GM06990 (cell line): ENCODE measurements at places on chromosomes 6 and 20.

GRCh38 chr6:116556065-116556464, 2.5 kb downstream of the CALHM4 start:
- DNase-seq, result no peak

DNA sequence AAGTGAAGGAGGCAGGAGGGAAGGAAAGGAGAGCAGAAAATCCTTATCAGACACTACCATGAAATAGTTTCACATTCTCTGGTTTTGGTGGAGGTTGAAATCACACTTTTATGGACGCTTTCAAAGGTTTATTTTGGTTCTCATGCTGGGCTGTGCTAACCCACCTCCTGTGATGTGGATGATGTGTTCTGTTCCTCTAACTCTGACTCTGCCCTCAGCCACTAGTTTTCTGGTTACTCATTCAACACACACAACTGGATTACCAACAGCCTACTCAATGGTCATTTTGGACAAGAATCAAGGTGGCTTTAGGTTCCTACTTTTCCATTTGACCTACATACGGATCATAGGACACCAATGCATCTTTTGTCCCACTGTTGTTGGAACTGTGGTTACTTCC, 522.1 kb upstream of the BTBD3 start:
- no peak for DNase-seq

DNA sequence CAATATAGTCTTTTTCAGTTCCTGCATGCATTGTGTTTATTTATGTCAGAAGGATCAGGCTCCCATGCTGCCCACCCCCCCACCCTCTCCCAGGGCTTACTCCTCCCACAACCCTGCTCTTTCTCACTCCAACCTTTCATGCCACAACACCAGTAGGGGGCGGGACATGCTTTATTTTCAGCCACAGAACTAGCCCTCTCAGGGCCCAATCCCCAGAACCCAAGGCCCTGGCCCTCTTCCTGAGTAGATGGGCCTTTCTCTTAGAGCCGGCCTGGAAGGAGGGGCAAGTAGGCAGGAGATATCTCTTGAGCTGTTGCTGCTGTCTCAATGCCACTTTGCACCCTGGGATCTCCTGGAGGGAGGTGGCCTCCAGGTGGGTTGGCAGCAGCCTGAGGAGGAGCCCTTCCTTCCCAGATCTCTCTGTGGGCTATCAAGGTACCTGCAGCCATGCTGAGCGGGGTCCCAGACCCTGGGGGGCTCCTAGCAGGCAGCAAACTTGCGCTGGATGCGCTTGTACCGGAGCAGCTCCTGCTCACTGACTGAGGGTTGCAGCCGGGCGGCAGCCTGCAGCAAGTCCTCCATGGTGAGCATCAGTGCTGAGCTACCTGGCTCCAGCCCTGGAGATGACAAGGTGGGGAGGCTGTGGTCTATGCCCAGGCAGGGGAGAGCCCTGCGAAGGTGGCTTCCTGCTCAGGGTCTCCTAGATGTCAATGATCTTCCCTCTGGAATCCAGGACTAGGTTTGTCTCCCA, 3.5 kb downstream of the GNMT start:
- DNase-seq, result no peak

DNA sequence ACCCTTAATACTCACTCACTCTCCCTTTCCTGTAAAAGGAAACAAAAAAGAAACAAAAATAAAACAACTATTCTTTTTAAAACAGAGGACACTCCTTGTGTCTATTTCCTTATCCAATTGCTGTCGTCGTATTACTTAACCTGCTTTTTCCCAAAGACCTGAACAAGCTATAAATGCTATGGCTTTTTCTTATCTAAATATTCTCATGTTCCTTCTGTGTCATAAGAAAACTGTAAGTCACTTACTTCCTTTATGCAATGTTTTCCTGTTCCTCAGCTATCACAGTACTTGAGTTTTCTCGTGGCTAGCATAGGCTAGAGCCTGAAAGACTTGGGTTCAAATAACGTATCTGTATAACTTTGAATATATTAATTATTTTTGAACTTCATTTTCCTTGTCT, 99.2 kb downstream of the IRAK1BP1 start:
- no peak for DNase-seq

DNA sequence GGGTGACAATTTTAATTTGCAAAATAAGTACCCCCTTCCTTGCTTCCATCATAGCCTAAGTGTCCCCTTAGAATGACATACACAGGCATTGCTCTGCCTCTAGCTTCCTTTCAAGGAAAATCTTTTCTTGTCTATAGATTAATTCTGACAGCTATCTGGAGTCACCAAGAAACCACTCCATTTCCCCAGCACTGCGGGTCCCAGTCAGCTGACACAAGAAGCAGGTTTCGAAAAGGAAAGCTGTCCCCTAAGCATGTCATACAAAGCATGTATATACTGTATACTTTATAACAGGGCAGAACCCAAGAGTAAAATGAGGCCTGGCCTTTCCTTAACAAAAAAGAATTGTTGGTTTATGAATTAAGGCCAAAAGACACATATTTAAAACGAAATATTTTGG, 273.5 kb downstream of the BTBD9 start:
- no peak for DNase-seq

DNA sequence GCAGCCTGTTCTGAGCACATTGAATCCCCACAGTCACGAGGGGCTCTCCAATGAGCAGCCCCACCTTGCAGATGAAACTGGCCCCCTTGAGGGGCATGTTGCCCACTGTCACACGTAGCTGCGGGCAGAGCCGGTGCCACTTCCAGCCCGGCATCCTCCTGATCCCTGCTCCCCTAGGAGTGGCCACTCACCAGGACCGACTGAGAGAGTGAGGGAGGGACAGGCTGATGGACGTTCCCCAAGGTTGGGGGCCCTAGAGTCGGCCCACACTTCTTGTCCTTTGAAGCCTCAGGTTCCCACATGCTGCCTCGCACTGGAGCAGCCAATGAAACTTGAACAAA, 10.5 kb downstream of the ENTPD6 start:
- DNase-seq, result no peak

GRCh38 chr20:44221368-44221954, 10.9 kb upstream of the OSER1 start:
- no peak for DNase-seq

GRCh38 chr6:73739096-73739495, 43.1 kb downstream of the CD109 start:
- no peak for DNase-seq

DNA sequence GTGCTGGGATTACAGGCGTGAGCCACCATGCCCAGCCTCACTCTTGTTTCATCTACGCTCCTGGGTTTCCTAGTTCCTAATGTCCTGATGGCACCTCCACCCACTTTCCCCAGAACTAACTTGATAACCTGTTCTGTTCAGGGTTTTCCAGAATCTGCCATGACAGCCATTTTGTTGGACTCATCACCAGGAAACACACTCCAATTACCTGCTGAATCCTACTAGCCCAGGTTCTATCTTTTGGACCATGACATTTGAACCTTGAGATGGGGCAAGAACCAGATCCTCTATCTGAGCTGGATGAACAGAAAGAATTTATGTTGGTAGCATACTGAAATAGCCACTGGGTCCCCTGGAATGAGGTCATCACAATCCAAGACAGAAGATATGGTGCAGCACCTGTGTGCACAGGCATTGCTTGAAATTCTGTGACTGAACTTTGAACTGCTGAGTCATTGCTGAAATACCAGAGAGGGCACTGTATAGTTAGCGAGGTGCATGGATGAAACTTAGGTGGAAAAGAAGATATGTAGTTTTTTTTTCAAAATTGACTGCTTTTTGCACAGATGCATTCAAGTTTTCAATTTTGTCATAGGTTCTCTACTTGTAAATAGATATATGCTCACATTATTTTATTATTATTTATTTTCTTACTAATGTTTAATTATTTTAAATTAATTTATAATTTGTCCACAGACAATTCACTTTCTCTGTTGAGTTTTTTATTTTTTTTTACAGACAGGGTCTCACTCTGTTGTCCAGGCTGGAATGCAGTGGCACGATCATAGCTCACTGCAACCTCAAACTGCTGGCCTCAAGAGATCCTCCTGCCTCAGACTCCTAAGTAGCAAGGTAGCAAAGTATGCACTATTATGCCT, 42.8 kb upstream of the TASP1 start:
- peak; percentile 50 for DNase-seq

DNA sequence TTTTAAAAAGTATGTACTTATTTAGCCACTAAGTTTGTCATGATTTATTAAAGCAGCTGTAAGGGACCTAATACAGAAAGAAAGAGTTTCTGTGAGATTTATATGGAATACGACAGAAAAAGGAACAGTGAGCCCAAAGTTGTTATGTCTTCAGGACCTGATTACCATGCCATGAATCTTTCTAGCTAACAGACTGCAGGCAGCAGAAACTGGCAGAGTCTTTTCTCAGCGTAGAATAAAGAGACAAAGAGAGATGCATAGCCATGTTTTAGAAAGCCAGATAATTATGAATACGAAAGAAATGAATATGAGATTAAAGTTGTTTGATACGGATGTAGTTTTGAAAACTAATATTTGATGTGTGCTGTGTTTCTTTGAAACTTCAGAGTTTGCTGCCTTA, 624.1 kb upstream of the ADGRB3 start:
- DNase-seq, result no peak

GRCh38 chr6:106005013-106005412, 81.1 kb upstream of the PRDM1 start:
- DNase-seq, result no peak

DNA sequence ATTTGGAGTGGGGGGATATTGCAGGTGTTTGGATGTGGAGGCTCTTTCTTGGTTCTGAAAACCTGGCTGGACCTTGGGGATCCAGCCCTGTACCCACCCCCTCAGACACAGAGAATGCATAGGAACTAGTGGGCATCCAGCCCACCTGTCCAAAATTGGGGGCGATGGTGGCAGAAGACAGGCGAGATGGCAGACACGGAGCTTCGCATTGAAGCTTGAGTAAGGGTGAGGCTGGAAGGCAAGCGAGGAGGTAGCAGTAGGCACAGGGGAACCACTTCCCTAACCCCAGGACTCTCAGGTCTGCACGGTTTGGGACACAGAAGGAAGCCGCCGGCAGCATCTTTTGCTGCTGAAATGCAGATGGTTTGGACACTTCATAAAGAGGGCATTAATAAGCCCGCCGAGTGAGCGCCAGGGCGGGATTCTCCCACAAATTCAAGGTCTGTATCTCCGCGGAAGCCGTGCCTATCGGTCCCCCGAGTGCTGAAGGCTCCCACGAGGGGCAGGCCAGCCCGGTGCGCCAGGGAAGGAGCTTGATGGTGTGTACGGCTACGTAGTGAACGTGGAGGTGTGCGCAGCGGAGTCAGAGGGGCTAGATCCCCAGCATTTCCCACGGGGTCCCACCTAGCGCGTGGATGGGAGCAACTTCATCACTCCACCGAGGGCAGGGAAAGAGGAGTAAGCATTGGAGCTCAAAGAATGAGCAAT, 1.6 kb upstream of the FOXA2 start:
- no peak for DNase-seq

DNA sequence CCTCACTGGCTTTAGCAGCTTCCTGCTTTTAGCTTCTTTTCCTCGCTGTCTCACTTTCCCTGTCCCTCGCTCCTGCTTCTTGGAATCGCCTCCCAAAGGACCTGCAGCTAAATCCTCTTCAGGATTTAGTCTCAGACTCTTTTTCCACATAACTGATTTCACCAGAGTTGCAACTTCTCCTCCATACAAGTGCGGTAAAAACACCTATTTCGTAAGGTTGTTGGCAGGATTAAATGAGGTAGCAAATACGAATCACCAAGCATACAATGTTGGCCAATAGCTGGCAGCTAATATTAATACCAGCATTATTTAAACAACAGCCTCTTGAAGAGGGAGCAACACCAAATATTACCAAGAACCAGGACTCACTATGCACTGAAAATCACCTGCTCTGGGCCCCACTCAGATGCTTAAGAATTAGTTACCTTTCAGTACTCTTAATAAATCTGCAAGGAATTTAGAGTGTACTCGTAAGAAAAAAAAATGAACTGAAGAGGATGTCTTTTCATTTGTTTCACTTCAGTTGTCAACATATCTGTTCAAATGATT, 123.0 kb downstream of the DTNBP1 start:
- DNase-seq, result no peak

DNA sequence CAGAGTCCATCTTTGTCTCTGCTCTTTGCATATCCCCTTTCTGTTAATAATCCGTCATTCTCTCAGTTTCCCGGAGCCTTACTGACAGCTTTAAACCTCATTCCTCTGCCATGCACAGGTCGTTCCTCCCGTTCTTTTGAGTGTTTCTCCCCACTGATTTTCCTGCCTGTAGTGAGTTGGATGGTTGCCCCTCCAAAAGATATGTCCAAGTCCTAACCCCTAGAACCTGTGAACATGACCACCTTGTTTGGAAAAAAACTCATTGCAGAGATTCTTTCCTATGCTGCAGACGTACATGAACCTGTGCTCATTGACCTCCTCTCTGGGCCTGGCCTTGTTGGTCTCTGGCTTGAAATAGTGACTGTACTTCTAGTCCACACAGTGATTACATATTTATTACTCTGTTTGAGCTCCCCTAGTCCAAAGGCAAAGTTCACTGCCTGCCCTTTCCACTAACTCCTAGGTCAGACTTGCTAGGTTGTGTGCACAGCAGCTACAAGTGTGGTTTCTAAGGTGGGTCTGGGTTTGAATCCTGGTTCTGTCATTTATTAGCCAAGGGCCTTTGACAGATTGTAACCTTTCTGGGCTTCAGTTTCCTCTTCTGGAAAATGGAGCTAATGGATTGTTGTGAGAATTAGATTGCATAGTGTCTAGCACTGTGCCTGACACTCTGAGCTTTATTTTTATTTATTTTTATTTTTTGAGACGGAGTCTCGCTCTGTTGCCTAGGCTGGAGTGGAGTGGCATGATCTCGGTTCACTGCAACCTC, 29.3 kb downstream of the PPARD start:
- DNase-seq, result no peak

DNA sequence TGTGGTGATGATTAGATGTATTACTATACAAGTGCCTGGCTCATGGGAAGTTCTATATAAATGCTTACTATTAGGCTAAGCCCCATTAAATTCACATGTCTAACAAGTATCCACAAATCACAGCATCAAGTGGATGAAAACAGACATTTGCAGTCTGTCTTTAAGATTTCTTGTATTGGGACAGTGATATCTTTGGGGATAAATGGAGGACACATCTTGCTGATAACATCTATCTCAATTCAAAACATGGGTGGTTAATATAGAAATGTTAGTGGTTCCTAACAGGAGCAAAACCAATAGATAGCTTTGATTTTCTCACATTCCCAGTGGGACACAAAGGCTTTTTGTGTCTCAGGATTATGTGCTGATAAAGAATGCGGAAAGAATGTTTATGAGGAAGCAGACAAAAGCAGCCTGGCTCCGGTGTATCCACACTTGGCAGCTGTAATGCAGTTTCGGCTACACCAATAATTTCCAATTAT, 29.3 kb downstream of the PTPRK start:
- DNase-seq, result no peak

DNA sequence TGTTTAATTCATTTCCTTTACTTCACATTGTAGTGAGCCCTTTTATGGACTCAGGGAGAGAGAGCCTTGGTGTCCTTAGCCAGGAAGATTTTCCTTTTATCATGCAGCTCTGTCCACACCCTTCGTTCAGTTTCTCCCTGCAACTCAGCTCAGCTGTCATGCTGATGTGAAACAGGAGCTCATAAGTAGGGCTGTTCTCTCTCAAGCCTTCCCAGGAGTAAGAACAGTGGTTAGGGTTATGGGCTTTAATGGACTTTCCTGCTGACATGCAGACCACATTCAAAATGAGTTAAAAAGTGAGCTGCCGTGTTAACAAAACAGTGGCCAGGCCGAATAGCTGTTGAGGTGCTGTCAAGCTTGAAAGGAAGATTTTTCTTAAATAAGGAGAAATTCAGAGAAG, 104.1 kb downstream of the BCKDHB start:
- DNase-seq, result peak; percentile 18

- DNase-seq, result no peak
Measured at GRCh38 chr20:24670981-24671380, 201.6 kb downstream of the SYNDIG1 start.

- no peak for DNase-seq
Measured at GRCh38 chr20:38302786-38303185, 1.2 kb upstream of the BPI start.
